Renal cortex interstitium (tissue), 15 donors: ENCODE measurements at places on chromosomes 7 and 10. TPM values are rescaled to one million over a fixed set of nuclear protein-coding genes. Genes with fewer than 3 reads are reported as not detected.

JAKMIP3 gene
- polyA plus RNA-seq = 0.26 TPM

OR2A42 gene
- polyA plus RNA-seq = 0.98 TPM

JAZF1 gene
- polyA plus RNA-seq = 14.4 TPM

DYNC1I1 gene
- 0.59 TPM for polyA plus RNA-seq

CYP3A5 gene
- polyA plus RNA-seq = 1.6 TPM

MMP21 gene
- 0.51 TPM for polyA plus RNA-seq

PDE6C gene
- polyA plus RNA-seq = 0.40 TPM

DOCK4 gene
- 20.5 TPM for polyA plus RNA-seq

PNLIPRP3 gene
- polyA plus RNA-seq = not detected

PRTFDC1 gene
- polyA plus RNA-seq = 33.5 TPM

PAOX gene
- 9.2 TPM for polyA plus RNA-seq

GPR15LG gene
- 0.40 TPM for polyA plus RNA-seq

DNA sequence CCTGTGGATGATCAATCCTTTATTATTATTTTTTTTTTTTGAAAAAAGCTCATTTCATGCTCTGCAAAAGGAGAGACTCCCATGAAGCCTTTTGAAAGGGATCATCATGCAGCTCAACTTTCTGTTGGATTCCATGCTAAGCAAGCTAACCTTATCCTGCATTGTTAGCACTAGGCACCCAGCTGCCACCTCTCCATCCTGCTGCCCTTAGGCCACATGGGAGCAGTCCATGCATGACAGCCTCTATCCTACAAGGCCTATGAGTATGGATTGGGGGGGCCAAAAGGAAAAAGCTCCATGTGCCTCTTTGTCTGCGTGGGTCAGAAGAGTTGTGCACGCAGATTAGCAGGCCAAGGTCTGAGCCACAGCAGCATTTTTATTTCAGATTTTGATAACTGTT, 19.2 kb downstream of the SMNDC1 start:
- DNase-seq = no peak

GRCh38 chr7:26090927-26091519, 61.0 kb upstream of the NFE2L3 start:
- DNase-seq = no peak

DNA sequence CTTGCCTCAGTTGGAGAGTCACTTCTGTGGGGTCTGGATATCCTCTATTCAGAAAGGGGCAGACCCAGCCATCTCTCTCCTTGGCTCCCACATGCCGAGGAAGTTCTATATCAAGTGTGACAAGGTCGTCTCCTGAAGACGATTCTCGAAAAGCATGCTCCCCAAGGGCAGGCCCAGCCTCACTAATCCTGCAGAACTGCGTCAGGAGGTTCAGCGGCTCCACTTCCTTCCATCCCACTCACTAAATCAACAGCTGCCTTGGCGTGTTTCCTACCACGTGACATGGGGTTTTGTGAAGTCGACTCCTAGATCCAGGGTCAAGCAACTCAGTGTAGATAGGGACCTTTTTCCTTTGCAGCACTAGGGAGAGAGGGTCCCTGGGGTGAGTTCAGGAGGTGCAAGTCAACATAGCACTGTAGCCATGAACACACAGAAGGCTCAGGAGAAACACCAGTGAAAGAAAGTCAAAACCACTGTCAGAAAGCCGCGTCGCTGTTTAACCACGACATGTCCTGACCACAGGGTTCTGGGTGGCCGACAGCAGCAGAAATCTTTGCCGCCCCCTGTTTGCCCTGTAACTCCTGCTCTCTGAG, 156.4 kb downstream of the PRPF18 start:
- DNase-seq = no peak

DNA sequence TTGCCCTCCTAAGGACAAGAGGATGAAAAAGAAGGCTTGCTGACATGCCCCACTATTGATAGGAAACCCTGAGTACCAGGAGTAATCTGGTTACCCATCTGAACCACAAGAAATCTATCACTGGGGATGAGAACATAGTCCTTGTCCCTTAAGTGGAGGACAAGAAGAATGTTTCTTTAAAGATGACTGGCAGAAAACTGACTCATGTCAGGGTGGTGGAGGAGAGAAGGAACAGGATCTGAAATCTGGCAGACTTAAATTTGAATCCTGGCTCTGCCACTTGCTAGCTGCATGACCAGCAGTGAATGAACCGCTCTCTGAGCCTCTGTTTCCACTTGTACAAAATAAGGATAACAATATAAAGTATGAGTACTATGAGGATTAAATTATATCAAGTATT, 38.9 kb upstream of the XPNPEP1 start:
- DNase-seq = no peak

GRCh38 chr7:44325811-44326241, 432 bp upstream of the CAMK2B start:
- DNase-seq = no peak

- DNase-seq = no peak
Measured at GRCh38 chr7:48813472-48813871, 110.9 kb upstream of the CDC14C start.

- DNase-seq = no peak
Measured at GRCh38 chr7:101488826-101489572, 126.3 kb downstream of the COL26A1 start.

DNA sequence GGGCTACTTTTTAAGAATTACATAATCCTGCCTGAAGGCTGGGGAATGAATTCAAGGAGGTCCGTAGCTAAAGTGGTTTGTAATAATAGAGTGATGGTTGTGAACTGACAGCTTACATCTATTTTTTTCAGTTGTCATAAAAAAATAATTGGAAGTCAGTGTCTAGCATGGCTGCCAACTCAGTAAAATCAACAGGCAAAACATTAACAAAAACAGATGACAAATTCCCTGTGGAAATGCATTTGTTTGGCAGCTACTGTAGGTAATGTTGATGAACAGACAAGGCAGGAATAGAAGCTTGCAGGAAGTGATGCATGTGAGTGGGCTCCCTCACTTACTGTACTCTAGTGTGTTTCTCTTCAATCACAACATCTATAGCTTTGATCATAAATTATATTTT, 766.0 kb upstream of the POT1 start:
- DNase-seq = no peak

- DNase-seq = no peak
Measured at GRCh38 chr10:33509231-33509831, 174.9 kb upstream of the NRP1 start.

DNA sequence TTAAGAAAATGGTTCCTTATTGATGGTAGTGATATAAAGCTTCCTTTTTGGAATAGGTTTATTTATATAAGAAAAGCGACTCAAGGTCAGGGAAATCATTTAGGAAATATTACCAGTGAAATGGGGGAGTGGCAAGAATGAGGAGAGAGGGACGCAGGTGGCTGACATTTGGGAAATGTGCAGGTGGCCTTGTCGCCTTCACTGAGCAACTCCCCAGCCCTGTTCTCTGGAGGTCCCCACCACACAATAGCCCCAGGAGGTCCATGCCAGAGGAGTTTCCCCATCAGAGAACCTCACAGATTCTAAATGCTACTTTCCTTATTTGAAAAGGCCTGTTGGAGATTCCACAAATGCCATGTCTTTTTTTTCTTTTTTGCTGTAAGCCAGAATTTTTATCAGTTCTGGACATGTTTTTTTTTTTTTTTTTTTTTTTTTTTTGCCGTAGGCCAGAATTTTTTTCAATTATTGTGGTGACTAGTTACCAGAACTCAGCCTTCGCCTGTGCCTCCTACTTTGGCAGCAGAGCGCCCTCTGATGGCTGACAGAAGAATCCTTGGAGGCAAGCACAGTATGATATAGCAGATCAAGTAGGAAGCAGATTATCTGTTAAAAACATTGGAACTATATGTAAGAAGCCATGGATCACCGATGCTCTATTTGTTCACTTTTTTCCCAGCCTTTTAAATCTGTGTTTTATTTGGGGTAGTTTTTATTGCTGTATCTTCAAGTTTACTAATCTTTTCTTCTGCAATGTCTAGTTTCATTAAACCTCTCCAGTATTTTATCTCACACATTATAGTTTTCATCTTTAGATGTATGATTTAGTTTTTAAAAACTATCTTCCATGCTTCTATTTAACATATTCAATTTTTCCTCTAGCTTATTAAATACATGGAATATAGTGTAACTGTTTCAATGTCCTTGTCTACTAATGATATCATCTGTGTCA, 18.6 kb downstream of the OPALIN start:
- peak; percentile 54 for DNase-seq

GRCh38 chr7:48182718-48183369, 11.6 kb downstream of the ABCA13 start:
- no peak for DNase-seq

DNA sequence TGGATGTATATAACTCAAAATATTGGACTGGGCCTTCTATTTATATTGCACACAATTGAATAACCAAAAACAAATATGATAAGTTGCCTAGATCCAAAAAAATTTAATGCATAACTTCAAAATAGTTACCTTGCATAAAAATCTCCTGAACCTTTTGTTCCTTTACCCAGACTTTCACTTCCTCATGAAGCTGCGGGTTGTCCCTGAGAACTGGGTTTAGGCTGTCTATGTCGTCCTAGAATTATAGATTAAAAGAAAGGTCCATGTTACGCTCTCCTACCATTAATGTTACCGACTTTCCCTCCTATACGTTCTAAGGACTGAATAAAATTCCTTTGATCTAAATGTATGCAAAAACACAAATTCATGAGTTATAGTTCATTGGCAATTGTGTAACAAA, 86.6 kb downstream of the NRBF2 start:
- DNase-seq = no peak

DNA sequence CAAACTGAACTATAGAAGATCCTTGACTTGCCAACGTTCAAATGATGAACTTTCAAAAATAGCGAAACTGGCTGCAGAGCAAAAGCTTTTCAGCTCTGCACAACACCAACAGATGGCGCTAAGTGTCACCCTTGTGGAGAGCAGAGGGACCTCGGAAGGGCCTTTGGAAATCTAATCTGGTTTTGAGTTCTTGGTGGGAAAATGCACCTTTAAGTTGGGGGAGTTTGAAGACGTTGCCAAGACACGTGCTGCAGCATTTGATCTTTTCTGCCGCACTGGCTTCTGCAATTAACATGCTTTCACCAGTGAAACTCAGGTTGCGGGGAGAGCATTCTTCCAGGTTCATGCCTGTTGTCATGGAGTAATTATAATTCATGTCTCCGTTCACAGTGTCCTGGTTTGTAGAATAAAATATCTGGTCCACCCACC, 26.3 kb upstream of the WDR11 start:
- peak; percentile 24 for DNase-seq

DNA sequence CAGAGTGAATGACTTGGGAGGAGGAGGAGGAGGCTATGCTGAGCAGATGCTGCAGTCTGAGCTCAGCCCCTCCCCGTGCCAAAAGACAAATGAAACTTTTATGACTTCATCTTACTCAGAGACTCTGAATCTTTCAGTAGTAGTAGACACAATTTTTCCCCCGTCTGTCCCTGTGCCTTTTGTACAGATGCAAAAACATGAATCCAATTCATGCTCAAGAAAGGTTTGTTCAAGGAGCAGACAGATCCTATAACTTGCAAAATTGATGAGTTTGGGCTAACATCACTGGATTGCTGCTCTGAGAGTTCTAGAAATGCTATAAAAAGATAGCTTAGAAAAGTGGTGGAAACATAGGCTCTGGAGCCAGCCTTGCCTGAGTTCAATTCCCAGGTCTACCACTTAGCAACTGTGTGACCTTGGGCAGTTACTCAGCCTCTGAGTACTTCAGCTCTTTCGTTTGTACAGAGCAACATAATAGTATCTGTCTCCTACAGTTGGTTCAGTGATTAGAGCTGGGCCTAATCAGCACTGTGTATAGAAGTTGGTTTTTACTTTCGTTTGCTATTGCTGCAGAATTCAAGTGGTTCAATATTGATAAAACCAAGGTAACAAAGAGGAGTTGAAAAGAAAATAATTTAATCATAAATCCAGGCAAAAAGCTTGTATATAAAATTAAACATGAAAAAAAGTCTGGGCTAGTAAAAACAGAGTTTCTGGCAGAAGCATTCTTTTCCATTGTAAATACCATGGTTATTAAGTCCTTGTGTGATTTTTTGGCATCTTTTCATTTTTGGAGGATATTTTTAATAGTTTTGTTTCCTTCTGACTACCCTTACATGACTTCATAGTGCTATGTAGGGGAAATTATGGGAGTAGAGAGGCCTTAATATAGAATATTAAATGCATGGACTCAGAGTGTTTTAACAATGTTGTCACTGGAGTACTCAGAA, 174.2 kb upstream of the ZNF32 start:
- no peak for DNase-seq

DNA sequence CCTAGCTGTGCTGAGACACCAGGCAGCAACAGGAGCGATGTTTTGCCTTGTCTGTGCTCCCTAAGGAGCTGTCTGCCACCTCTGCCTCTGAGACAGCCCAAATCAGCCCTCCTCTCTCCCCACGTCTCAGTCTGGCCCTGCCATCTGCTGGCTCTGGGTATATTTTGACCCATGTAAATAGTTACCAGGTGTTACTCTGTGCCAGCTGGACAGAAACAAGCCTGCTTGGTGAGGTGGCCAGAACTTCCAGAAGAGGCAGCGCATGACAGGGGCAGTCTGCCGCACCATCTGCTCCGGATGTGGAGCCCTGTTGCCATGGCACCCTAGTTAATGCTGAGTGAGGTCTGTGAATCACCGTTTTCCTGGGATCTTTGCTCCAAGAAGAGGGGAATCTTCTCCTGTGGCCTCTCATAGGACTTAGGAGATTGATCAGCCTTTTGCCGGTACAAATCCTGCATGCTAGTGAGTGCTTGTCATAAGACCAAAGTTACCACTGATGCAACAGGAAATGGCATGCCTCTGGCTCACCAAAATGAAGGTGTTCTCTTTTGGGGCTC, 31.8 kb downstream of the GSTO2 start:
- no peak for DNase-seq

DNA sequence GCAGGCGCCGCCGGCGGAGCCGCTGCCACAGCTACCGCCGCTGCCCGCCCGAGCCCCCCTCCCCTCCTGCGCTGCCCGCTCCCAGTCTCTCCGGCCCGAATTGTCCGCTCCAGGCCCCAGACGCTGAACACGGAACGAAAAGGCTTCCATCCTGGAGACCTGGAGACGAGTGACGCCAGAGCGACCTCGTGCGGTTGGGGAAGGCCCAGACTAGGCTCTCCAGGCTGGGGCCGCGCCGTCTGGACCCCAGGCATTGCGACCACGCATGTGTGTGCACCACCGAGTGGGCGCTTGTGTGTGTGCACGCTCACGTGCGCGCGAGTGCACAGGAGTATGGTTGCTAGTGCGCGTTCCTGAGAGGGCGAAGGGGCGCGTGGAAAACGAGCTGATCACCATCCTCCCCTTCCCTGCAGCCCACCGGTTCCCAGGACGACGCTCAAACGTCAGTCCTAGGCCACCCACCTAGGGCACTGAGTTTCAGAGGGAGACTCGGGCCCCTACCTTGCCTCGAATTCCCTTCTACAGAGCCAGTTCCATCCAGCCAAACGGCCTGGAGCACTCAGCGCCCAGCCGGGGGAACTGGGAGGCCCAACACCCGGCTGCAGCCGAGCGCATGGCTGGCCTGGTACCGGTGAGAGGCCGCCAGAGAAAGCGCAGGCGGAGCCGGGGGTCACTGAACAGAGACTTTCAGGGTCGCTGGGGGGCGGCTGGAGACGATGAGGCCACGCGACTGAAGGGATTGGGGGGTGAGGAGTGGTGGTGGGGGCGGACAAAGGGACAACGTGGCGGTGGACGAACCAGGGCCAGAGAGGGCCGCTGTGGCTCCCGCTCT, 11.6 kb downstream of the LBX1 start:
- DNase-seq = no peak
